ENCODE measurements at places on chromosomes 3 and 15. TPM values are rescaled to one million over a fixed set of nuclear protein-coding genes. Genes with fewer than 3 reads are reported as not detected.

LRRIQ4 gene
- total RNA-seq, result 0.07 TPM

WDR72 gene
- not detected for total RNA-seq

GJD2 gene
- not detected for total RNA-seq

CCDC39 gene
- total RNA-seq, result not detected

ACKR2 gene
- total RNA-seq, result not detected

DNA sequence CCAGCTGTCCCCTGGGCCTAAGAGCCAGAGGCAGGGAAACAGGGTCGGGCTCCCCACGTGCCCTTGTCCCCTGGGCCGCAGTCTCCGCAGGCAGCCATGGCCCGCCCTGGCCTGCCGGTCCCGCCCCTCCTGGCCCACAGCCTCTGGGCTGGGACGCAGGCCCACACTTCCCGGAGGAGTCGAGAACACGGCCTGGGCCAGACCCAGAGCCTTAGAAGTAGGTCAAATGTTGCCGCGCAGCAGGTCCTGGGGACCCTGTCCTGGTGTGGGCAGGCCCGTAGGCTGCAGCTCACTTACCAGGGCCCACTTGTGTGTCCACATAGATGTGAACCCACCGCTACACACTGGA, 4.3 kb upstream of the MYL3 start:
- no peak for DNase-seq

DNA sequence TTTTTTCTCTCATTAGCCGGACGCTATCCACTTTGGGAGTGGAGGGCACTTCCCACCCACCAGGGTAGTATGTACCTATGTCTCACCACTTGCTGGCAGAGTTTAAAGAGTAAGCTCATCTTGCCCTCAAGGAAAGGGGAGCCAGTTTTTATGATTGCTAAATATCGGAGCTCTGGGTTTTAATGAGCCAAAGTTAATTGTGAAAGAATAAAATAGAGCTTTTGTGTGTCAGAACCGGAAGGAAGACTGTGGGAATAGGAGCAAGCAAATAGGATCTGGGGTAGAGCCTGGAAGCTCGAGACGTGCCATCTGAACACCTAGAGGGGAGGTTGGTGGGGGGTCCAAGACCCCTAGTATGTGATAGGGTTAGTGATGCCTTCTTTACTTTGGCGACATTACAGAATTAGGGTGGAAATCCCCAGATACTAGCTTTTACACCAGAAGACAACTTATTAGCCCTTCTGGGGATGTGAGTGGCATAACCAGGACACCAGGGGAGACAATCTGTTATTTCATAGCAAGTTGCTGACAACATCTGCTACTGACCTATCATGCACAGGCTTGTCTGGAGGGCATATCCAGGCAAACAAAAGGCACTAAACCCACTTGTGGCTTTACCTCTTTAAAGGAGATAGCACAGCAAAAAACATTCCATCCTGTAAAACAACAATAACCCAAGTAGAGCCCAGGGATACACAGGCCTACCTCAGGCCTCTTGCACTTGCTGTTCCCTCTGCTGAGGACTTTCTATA, 333.8 kb downstream of the ZNF621 start:
- no peak for DNase-seq

DNA sequence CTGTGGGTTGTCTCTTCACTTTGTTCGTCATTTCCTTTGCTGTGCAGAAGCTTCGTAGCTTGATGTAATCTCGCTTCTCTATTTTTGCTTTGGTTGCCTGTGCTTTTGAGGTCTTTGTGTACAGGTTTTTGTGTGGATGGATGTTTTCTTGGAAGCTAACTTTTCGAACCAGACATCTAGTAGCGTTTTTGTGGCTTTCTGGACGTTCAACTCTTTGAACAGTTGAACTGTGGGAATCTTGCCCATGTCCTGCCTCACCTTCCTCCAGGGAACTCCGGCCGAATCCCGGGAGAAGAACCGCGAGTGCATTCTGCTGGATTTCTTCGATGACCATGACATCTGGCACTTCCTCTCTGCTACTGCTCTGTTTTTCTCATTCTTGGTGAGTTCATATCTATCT, 70.6 kb downstream of the USF3 start:
- DNase-seq, result no peak

GRCh38 chr15:36844534-36844998, 255.8 kb downstream of the MEIS2 start:
- DNase-seq, result no peak

- no peak for DNase-seq
These were observed 28.9 kb downstream of the RAD51 start for GRCh38 chr15:40723919-40724318.

- DNase-seq, result no peak
These were observed 336.5 kb upstream of the ALCAM start for GRCh38 chr3:105030211-105030610.

GRCh38 chr3:45911511-45912226, 25.3 kb downstream of the CCR9 start:
- DNase-seq, result no peak

- no peak for DNase-seq
These were observed 129.6 kb downstream of the FMN1 start for GRCh38 chr15:33064878-33065277.

DNA sequence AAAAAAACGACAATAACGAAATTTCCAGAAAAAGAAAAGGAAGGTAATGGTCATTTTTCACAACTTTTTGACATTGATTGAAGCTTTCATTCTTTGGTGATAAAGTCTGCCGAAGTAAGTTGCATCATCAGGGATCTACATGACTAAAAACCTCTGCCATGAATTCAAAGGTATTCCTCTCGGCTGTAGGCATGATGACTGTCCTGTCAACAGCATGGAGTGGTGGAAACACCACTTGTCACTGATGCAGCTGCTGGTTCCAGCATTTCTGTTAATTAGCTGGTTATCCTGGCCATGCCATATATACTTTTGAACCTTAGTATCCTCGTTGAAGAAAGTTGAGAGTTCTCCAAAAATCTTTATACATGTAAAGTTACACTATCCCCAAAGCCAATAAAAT, 859.0 kb upstream of the ARPP21 start:
- DNase-seq, result no peak

DNA sequence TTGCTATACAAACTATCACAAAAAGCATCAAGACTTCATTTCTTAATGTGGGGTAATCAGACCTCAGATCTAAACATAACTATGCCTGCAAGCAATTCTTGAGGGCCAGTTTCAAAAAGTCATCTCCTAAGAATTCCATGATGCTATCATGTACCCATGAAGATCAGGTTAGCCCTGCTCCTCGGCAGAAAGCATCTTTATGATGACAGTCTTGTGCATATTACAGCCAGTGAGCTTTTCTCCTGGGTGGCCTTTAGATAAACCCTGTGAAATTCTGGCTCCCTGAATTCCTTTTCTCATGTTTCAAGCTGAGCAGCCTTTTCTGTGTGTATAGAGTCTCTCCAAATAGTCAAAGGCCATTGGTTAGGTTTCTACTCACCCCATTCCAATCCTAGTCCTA, 201.9 kb upstream of the MCTP2 start:
- no peak for DNase-seq

DNA sequence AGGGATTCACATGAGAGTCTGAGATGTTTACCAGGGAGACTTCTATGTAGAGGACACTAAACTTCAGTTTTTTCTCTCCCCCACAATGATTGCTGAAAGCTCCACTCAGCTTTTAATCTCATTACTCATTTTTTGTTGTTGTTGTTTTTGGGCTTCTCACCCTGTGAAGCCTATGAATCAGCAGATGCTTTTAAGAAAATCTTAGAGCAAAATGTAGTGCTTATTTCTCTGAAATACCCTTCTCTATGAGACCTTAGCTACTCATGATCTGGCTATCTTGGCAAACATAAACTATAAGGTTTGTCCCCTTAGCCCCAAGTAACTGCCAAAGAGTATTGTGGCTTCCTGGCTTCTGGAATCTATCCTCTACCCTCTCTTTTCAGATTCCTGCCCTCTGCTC, 537.3 kb downstream of the OCA2 start:
- no peak for DNase-seq

- no peak for DNase-seq
These were observed 41.4 kb upstream of the USP3 start for GRCh38 chr15:63463036-63463435.

DNA sequence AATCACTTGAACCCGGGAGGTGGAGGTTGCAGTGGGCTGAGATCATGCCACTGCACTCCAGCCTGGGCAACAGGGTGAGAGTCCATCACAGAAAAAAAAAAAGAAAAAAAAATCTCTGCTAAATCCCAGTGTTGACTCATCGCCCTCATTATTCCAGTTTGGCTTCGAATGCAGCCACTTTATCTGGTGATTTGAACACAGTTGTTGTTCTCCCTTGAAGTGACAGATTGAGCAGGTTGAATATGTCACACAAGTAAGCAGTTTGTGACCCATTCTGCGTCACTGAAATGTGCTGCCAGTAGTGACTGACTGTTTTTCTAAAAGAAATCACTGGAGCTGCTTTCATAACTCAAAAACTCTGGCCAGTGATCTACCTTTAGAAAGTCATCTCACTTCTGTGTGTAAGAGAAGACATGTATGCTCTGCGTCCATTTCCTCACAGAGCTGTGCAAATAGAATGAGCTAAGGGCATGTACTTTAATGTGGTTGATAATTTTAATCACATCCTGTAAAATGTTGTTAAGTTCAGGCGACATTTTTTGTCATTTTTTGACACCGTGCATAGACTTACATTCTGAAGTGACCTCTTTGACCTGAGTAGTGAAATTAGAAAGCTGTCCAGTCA, 12.5 kb downstream of the DOCK3 start:
- DNase-seq, result no peak

- DNase-seq, result no peak
These were observed 86.1 kb downstream of the VPS13C start for GRCh38 chr15:61974118-61974517.

- no peak for DNase-seq
These were observed 224.3 kb upstream of the ATP10A start for GRCh38 chr15:26087395-26087794.

- DNase-seq, result no peak
These were observed 68.2 kb upstream of the GSK3B start for GRCh38 chr3:120162400-120162799.

- DNase-seq, result no peak
These were observed 86.5 kb downstream of the AQR start for GRCh38 chr15:34883042-34883441.

DNA sequence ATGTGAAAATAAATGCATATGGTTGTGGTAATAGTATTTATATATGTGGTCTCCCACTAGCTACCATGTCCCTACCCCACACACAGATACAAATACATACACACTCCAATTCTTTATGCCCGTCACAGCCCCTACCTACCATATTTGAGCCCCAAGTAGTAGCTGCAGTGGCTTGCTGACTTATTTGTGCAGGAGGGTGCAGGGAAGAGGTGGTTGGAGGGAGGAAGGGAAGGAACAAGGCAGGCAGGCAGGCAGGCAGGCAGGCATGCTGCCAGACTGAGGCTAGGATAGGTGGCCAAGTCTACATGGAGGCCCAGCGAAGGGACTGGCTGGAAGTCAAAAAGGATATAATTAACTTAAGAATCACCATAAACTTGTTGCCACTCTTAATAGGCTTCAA, 82.9 kb downstream of the SCN11A start:
- no peak for DNase-seq
